ENCODE measurements at places on chromosomes 7 and 10.

DNA sequence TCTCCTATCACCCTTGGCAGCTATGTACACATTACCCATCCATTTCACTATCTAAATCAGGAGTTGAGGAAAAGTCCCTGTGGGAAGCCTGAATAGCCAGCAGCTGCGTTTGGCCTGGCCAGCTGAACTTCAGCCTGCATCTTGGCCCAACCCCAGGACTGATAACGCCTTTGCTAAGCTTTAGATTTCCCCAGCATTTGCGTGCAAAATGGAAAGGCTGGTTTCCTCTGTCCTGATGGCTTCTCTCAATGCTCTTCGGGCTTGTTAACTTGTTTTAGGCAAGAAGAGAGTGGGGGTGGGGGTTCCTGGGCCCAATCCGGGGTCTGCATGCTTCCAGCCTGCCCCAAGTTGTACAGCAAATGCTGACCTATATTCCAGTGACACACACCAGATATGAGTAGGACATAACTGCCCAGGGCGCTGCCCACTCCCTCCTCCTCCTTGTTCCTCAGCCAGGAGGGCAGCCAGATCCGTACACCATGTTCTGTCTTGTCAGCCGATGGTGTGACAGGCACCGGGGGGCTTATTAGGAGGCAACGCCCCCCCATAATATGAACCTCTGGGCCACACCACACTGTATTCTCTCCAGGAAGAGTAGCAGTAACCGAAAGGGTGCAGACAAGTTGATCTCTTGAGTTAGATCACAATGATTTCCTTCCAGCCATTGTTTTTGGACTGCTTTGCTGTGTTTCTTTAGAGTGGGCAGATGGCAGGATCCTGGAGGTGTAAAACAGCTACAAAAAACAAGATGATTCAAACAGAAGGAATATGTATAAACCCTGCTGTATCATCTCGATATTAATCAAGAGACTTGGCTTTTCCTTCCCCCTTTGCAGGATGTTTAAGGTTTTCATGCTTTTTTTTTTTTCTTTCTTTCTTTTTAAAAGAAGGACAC is 339.0 kb downstream of the RNLS start:
- no peak for DNase-seq

DNA sequence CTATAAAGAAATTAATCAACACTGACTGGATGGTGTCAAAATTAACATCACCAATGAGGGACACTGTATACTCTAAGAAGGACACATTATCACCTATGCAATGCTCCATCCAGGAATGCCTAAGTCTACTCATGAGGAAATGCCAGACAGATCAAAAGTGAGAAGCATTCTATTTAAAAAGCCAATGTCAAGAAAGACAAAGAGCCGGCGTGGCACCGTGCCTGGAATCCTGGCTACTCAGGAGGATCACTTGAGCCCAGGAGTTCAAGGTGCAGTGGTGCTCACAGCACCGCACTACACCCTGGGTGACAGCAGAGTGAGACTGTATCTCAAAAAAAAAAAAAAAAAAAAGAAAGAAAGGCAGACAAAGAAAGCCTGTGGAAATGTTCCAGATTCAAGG is 45.5 kb upstream of the ANAPC16 start:
- DNase-seq = no peak

DNA sequence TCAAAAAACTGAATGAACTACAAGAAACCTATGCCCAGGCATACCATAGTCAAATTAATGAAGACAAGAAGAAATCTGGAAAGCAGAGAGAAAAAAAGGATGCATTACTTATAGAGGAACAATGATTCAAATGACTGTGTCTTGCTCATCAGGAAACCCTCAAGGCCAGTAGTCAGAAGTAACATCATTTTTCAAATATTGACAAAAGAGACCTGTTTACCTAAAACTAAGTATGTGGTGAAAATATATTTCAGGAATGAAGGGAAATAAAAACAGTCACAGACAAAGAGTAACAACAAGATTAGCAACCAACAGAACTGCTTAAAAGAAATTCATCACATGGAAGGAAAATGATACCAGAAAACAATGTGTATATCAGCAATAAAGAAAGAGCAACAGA is 128.4 kb downstream of the ALOX5 start:
- no peak for DNase-seq

DNA sequence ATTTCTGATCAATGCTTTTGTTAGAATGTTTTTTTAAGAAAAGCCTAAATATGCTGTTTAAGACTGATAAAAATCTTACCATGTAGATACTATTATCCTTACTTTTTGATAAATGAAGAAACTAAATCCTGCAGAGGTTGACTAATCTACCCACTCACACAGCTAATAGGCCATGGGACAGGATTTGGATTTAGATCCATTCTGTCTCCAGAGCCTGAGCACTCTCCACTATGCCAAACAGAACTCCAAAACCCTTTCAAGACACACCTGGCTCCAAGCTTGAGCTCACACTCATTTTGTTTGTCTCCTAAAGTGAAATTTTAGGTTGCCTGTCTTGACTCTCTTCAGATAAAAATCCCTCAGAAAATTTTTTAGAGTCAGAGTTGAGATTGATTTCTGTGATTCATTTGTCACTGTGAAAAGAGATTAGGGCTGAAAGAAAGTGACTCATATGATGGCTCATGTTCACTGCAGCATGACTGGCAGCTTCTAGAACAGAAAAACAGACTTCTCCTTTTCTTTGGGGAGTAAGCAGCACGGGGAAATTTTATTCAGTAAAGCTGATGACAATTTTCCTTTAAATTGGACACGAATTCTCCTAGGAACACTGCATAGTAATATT is 132.3 kb upstream of the POT1 start:
- no peak for DNase-seq

- no peak for DNase-seq
These were observed 60.7 kb upstream of the ZNF746 start for GRCh38 chr7:149558149-149558861.

GRCh38 chr7:144907577-144907976 is 71.7 kb upstream of the TPK1 start:
- DNase-seq = no peak

DNA sequence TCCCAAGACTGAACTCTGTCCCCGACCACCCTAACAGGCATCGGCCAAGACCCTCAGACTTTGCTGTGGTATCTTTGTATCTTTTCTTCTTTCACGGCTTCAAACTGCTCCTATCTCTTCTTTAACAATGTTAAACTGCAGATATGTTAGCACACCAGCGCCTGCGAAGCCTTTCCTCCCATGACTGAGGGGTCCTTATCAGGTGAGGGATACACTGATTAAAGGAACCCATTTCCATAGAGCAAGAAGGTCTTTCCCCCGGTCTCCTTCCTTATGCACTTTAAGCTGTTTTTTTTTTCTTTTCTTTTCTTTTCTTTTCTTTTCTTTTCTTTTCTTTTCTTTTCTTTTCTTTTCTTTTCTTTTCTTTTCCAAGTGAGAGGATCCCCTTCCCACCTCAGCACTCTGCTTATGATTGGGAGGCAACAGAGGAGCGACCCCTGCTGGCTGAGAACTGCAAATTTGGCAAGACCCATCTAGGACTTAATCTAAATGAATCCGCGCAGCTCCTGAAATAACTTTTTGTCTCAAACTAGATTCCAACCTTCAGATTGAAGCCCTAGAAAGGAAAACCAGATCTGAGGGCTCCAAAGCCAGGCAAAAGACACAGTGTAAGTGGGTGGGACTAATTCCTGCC is 109.9 kb downstream of the ITGB8 start:
- no peak for DNase-seq

Data from NCI-H1436 (cell line).